ENCODE measurements at places on chromosomes 5 and 9.

DNA sequence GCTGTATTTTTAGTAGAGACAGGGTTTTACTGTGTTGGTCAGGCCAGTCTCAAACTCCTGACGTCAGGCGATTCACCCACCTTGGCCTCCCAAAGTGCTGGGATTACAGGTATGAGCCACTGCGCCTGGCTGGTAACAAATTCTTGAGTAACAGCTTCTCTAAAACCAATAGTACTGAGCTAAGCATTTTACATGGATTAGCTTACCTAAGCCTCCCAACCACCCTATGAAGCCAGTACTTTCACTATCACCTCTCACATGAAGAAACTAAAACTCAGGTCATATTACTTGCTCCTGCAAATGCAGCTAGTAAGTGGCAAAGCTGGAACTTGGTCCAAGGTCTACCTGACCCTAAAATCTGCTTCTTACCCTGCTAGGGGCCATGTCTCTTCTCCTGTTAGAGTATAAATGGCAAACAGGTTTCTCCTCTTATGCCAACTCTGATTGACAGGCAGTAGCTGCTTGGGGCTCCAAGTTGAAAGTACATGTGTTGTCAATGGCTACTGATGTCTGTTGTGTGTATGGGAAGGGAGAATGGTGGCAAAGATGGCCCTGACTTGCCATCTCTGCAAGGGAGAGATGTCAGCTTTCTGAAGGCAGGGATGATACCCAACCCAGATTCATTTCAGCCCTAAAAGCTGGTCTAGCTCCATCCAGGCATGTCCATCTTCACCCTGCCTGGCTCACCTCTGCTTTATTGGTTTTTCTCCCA, 4.0 kb downstream of the PHF19 start:
- DNase-seq = no peak

GRCh38 chr5:178808886-178809285, 50.9 kb upstream of the ZNF354B start:
- DNase-seq = no peak

GRCh38 chr5:148539851-148540250, 114.5 kb downstream of the HTR4 start:
- no peak for DNase-seq

DNA sequence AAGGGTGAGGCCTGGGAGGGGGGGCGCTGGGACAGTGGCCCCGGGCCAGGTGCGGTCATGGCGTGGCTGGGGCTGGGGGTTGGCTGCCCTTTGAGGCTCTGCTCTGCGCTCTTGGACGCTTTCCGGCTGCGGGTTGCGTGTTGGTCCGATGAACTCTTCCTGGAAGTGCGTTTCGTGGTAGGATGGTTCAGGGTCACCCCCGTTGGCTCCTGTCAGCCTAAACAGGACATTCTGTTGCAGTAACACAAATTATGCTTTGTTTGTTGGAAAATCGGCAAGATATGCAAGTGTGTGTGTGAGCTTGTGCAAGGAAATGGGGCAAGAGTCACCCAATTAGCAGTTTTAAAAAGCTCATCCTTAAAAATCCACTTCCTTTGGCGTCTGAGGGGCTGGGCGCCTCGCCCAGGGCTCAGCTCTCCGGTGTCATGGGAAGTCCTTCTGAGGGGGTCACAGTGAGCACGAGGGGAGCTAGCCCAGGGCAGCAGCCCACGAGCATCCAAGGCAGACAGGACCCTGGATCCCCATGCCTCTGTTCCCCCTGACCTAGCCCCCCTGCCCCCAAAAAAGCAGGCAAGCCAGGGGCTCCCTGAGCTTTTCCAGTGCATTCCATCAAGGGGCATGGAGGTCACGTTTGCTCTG, 22.2 kb upstream of the RNU6ATAC start:
- peak; percentile 7 for DNase-seq

GRCh38 chr5:132190161-132190817, 37.4 kb downstream of the P4HA2 start:
- DNase-seq = peak; percentile 60

DNA sequence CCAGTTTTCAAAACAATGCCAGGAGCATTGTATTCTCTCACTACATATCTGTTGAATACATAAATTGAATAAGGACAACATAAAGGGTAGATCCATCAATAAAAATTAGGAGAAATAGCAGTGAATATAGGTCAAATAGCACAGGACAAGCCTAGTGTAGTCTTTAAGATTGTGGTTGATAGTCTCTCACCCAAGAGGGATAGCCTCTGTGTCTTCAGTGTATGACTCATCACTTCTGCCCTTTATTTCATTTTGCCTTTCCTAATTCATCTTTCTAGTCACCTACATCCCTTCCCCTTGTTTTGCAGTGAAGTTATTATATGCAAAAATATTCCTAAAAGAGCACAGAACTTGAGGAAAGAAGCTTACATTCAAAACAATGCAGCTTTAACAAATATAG, 335.0 kb upstream of the TUSC1 start:
- no peak for DNase-seq

GRCh38 chr9:38318759-38319495, 73.6 kb upstream of the ALDH1B1 start:
- DNase-seq = no peak

Measured in 8988T (cell line).